Cortex of kidney (tissue), 1 donor: ENCODE measurements at places on chromosomes 13 and 19.

DNA sequence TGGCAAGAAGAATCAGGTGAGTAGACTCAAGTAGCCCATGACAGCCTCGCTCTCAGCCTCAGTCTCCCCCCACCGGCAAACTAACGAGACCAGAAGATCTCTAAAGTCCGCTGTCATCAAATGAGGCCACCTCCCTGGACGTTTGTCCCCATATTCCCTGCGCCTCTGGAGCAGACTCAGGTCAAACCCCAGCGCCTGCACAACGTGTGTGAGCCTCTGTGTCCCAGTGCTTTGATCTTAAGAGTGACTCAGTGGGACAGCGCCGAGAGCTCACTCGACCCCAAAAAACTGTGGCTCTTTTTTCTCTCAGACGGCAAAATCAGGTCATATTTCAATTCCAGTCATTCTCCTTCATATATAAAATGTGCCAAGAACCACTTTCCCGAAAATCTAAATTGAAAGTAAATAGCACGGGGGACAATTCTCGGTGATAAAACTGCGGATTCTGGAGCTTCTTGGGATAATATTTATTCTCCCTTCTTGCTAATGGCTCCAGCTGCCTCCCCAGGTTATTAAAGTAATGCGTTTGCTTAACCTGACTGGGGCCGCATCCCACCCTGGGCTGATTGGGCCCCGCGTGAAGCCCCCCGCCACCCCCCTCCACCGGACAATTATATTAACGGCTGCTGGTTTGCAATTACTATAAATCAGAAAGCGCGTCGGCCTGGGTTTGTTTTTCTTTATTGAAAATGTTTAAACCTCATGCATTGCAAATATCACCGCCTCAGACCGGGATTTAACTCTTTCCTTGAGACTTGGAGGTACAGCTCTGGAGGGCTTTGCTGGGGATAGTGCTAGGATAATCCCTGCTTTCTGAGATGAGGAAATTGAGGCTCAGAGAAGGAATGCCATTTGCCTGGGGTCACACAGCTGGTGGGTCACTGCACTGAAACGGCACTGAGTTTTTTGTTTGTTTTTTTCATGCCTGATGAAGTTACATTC is 37.5 kb upstream of the ZNRF4 start:
- DNase-seq, result no peak

- DNase-seq, result no peak
These were observed 11.1 kb upstream of the SERP2 start for GRCh38 chr13:44362394-44363040.

DNA sequence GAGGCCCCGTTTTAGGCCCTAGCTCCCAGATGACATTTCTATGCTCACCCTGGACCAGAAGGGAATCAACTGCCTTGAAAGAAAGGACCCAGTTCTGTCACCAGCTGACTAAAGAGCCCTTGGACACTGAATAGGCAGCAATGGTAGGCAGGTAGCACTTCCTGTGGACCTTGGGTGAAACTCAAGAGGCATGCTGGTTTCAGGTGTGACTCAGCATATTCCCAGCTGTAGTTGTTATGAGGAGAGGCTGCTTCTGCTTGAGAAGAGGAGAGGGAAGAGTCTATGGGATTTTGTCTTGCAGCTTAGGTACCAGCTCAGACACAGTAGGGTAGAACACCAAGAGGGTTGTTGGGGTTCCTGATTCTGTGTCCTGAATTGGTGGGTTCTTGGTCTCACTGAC is 37.9 kb upstream of the HTR2A start:
- DNase-seq, result no peak

DNA sequence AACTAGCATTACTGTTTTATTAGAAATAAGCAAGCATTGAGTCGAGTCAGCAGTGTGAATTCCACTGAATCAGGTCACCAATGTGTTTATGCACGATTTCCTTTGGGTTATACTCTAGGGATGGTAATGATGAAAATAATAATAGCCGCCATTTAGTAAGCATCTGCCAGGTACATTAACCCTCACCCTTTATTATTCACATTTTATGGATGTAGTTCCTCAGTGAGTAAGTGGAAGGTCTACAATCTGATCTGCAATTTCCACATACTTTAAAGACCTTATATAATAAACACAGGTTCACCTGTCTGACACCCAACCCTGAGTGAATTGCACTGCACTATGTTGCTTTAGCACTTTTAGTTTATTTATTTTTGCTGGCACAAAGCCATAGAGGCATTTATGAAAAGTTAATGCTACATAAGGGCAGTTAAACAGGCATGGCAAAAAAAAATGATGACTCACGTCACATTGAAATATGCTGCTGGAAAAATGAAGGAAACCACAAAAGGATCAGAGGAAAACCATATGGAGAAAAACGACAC is 122.4 kb downstream of the TRPC4 start:
- DNase-seq, result no peak

GRCh38 chr13:90362707-90363106 is 984.8 kb upstream of the MIR17HG start:
- DNase-seq, result no peak

GRCh38 chr13:33773790-33774462 is 44.0 kb upstream of the RFC3 start:
- no peak for DNase-seq

DNA sequence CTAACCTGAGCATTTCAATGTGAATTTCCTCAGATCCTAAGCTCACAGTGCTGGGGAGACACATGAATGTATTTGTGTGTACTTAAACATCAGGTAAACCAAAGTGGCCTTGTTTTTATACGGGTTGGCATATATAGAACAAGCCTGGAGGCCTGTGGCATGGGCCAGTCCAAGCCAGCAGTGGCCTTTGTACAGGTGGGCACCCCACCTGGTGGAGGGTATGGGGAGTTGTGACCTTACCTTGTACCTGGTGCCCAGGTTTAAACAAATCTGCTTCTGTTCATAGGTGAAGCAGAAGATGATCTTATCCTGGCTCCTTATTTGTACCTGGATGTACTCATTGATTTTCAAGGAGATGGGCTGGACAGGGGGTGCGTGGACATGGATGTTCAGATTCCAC is 71.0 kb downstream of the ERICH6B start:
- DNase-seq, result no peak

GRCh38 chr13:39859898-39860297 is 204.4 kb downstream of the COG6 start:
- DNase-seq, result no peak

DNA sequence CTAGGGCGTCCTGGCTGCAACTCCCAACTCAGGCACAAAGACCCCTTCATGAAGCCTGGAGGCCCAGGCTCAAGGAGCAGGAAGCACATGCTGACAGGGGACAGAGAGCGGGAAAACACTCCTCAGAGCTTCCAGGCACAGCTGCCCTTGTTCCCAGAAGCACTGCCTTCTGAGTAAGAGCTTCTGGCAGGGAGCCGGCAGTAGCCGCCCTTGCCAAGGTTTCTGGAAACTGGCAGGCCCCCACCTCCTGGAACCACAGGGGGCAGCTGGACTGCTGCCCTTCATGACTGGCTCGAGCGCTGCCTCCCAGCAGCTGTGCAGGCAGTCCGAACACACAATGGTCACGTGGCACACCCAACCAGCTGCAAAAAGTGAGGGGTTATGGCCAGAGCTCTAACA is 33.6 kb upstream of the EPHX3 start:
- DNase-seq, result no peak

GRCh38 chr13:96297360-96297759 is 207.5 kb downstream of the HS6ST3 start:
- DNase-seq, result no peak

- no peak for DNase-seq
These were observed 7.7 kb upstream of the LRG1 start for GRCh38 chr19:4547303-4548237.

- no peak for DNase-seq
These were observed 33.4 kb downstream of the ABCC4 start for GRCh38 chr13:95267662-95268342.

DNA sequence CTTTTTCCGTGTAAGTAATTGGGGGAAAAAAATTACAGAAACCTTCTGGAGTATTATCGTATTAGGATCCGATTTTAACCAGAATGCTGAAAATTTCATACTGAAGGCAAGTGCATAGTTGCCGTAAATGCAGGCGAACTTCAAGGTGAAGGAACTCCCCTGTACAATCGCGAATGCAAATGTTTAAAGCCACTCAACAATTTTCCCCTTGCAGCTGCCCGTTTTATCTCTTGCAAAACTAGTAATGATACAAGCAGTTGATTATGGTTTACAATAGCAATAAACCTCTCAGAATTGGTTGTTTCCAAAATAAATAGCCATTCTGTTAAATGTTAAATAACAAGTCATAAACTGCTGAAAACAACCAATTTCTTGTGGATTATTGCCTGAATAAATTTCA is 105.7 kb downstream of the DNAJC15 start:
- no peak for DNase-seq
